ENCODE measurements at places on chromosomes 6 and 20.

DNA sequence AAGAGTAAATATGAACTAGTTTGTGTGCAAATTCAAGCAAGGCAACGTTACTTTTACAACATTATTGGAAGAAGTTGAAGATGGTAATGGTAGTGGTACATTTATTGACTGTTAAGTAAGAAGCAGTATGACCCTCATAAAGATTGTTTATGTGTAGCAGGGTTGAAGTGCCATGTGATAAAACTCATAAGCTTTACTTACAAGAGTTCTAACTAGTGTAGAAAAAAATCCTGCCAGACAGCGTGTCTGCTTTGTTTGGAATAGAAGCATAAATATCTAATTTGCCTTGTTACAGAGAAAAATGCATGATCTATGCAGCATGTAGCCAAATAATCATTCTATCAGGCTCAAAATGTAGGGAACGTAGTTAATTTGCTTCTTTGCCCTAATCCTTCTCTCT lies 450.8 kb upstream of the SOX4 start:
- DNase-seq, result no peak

DNA sequence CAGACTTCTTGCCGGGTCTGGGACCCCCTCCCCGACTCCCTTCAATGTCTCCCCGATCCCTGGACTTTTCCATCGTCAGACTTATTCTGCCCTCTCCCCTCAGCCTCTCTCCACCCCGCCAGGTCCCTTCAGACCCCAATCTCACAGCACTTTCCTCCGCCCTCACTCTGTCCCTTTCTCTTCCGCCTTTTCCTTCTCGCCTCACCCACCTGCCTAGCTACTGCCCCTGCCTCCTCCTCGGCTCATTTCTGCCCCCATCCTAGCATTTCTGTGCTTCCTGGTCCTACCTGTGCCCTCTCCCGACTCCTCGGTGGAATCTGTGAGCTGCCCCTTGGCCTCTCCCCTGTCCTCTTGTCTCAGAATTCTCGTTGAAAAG lies 616 bp downstream of the CHMP4B start:
- no peak for DNase-seq

DNA sequence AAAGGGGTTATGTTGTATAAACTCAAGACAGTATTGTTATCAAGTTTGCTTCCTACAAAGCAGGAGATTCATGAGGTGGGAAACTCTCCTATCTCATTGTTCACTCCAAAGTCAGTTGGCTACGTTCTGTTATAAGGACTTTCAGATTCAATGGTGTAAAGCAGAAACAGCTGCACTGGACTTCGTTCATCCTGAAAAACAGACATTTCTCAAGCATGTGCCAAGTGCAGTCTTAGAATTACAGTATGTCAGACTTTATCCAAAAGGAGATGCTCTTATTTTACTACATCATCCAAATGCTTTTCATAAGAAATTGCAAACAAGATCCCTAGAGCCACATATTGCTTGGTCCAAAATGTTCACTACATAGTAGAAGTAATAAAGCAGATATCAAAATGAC lies 14.9 kb downstream of the COL21A1 start:
- DNase-seq, result no peak

DNA sequence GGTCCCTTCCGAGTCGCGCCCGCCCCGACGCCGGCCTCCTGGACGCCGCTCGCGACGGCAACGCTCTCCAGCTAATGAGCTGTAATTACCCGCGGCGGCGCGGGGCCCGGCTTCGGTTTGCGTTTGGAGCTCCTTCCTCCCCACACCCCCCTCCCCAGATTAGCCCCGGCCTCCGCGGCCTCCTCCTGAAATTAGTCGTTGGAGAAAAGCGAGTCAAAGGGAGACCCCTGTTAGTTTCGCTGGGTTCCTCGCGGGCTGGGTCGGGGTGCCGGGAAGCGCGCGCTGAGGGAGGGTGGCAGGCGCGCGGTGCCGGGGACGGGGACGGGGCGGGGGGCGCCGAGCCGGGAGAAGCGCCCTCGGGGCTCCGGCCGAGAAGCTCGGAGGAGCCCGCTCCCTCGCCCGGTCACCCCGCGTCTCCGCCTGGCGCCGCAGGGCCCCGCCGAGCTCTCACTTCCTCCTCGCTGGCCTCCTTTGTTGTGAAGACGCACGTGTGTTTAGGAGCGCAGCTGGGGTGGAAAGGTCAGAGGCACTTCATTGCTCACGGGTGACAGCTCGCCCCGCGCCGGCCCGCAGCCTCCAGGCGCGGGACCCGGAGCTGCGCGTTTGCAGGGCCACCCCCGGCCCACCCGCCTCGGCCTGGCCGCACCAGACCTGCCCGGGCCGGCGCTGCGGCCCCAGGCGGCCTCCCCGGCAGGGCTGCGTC lies 4.9 kb downstream of the FOXC1 start:
- no peak for DNase-seq

- no peak for DNase-seq
Observed at GRCh38 chr20:56427797-56428196, 15.7 kb downstream of the CASS4 start.

DNA sequence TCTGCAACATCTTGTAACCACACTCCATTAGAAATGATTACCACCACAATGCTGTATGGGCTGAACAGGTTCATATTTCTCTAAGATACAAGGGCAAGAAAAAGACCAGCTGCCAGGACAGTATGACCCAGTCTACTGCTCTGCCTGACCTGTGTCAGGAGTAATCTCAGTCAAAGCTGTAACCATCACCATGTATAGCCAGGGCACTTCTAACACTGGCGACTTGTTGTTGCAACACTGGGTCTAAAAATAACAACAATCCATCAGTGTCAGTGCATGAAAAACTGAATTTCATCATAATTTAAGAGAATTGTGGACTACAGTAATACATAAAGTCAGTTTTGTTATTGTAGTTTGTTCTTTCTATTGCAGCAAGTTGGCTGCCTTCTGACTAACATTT lies 738.6 kb upstream of the ADGRB3 start:
- peak; percentile 76 for DNase-seq

GRCh38 chr20:916125-916799 lies at the start of gene ANGPT4:
ANGPT4 (minus strand) TSS chr20:916334; CDS start chr20:916214, 120 bp downstream.
- DNase-seq, result no peak

GRCh38 chr6:5422321-5422915 lies 161.1 kb downstream of the FARS2 start:
- DNase-seq, result peak; percentile 39

- no peak for DNase-seq
Observed at GRCh38 chr6:42409581-42409980, 42.1 kb downstream of the TRERF1 start.

DNA sequence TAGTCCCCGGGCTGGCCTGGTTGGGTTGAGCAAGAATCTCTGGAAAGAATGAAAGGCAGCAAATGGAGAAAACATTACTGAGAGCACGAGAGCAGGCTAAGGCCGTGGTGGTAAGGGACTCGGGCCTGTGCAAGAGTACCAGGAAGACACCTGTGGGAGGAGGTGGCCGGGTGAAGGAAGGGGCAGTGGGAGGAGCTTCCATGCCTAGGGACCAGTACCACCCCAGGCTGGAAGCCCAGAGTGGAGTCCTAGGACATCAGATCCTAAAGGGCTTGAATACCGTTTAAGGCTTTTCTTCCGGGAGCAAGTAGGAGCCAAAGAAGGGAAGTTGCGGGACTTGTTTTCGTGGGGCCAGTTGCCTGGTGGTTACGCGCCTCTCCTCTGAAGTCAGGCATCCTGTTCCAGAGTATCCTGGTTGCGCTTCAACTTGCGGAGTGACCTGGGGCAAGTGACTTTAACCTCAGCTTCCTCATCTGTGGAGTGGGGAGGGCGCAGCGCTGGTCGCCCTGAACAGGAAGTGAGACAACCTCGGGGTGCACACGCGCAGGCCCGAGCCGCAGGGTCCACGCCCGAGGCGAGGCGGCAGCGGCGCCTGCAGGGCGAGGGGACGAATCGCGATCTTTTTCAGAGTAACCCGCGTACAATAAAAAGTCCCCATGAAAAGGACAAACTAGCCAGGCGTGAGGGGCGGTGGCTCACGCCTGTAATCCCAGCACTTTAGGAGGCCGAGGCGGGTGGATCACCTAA lies 1.1 kb upstream of the TPD52L2 start:
- DNase-seq, result peak; percentile 73

- no peak for DNase-seq
Observed at GRCh38 chr20:34045930-34046725, 52.4 kb downstream of the RALY start.

- DNase-seq, result peak; percentile 36
Observed at GRCh38 chr6:33313105-33313708, 671 bp downstream of the TAPBP start.

- peak; percentile 14 for DNase-seq
Observed at GRCh38 chr6:103122766-103123601, 1729.5 kb downstream of the GRIK2 start.

DNA sequence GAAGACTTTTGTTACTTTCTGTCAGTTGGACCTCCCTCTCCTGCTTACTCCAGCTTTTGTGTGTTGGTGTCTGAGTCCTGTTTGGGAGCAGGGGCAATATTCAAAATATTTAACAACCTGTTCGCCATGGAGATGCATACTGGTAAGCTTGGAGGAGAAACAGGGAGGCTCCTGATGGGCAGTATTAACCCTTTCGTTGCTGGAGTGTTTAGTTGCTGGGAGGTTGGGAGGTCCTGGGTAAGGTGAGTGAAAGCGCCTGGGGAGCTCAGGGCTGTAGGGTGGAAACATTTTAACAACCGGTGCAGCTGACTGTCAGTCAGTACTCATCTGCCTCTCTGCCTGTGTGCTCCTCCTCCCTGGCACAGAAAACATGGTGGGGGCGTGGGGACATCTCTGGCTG lies 4.2 kb downstream of the TULP1 start:
- no peak for DNase-seq

GRCh38 chr20:20956513-20956931 lies 149.6 kb downstream of the LINC00237 start:
- no peak for DNase-seq

GRCh38 chr6:166561771-166562359 lies 24.6 kb downstream of the RAMACL start:
- DNase-seq, result peak; percentile 56

GRCh38 chr20:3173610-3174441 lies 477 bp upstream of the LZTS3 start:
- DNase-seq, result peak; percentile 68

- no peak for DNase-seq
Observed at GRCh38 chr6:113171882-113172281, 685.3 kb upstream of the MARCKS start.

GRCh38 chr6:166624275-166624674 lies 2.8 kb downstream of the RPS6KA2 start:
- DNase-seq, result peak; percentile 94

- no peak for DNase-seq
Observed at GRCh38 chr20:63126876-63127699, 88.8 kb downstream of the YTHDF1 start.

- no peak for DNase-seq
Observed at GRCh38 chr6:90496258-90497016, 90.4 kb downstream of the MAP3K7 start.

DNA sequence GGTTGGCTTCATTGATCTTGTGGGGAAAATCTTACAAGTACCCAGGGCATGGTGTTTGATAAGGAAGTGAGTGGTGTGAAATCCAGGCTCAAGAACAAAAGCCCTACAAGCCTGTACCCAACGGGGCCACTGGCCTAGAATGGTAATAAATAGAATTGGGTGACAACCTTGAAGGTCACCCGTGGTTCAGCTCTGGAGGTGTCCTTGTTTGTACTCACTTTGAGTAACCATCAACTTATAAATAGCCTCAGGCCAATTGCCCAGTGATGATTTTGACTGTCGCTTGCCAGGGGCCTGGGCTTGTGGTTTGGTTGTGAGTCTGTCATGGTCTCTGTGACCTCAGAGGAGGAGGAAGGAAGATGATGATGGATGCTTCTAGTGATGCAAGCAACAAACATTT lies 87.8 kb downstream of the PHACTR3 start:
- no peak for DNase-seq

DNA sequence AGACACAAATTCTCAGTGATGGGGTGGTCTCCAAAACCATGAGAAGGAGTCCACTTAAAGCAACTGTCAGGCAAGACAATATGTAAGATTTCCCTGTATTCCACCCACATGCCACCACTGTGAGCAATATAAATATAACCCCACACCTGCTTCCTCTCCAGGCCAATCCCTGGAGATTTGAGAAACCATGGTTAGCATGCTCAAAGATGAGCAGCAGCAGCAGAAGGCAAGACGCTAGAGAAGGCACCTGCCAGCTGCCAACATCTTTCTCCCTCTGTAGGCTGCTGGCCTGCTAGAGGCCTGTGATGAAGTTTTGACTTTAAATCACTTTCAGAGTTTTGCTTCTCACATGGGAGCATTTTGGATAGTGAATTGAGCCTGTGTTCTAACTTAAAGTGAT lies 7.9 kb upstream of the SOD2 start:
- no peak for DNase-seq

DNA sequence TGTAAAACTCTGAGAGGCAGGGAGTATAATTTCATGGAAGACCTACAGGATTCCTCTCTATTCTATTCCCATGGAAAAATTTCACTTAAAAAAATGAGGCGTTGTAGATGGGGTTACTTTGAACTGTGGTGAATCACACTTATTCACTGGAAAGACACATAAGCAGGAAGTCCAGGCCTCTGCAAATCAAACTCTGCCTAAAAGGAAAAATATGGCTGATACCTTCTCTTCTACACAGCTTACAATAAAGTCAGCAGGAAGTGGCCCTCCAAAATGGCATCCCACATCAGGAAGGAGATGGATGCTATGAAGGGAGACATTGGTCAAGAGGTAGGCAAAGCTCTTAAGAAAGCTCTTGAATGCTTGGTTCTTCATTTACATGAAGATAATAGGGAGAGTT lies 115.9 kb downstream of the FYN start:
- DNase-seq, result peak; percentile 53

GRCh38 chr20:51815383-51816076 lies 13.2 kb upstream of the SALL4 start:
- no peak for DNase-seq

DNA sequence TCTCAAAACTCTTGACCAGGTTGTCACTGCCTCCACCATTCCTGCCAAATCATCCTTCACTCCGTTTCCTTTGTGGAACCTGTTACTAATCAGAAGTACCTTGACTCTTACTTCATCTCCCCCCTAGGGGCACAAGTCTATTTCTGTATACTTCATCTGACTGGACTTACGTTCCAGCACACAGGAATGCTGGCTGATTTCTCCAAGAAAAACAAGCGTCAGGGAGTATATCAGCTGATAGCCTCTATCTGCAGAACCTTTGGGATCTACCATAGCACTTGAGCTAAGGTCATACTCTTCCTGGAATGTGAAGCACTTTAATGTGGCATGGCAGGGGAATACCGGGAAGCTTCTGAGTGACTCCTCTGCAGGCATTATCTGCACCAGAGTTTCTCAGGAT lies 178.1 kb upstream of the MOCS1 start:
- no peak for DNase-seq

DNA sequence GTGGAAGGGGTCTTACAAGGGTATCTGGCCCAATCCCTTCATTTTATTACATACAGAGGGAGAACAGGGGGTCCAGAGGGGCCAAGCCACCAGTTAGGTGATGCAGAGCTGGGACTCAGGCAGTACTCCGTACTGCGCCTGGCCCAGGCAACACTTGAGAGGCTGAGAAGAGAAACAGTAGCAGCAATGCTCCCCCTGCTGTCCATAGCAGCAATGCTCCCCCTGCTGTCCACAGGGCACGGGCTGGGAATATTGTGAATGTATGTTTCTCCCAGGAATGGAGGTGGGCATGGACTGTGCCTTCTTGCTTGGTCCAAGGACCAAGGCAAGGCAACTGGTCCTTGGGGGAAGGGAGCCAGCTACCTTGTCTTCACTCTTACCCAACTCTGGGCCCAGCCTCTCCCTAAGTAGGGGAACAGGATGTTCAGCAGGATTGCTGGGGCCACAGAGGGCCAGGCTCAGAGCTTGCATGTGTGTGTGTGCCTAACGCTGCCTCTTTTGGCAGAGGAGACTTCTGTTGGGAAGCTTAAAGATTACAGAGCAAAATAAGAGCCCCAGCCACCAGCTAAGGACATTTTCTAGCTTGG lies 14.8 kb upstream of the FAM83C start:
- peak; percentile 78 for DNase-seq
